ENCODE measurements at places on chromosomes 3 and 15.

DNA sequence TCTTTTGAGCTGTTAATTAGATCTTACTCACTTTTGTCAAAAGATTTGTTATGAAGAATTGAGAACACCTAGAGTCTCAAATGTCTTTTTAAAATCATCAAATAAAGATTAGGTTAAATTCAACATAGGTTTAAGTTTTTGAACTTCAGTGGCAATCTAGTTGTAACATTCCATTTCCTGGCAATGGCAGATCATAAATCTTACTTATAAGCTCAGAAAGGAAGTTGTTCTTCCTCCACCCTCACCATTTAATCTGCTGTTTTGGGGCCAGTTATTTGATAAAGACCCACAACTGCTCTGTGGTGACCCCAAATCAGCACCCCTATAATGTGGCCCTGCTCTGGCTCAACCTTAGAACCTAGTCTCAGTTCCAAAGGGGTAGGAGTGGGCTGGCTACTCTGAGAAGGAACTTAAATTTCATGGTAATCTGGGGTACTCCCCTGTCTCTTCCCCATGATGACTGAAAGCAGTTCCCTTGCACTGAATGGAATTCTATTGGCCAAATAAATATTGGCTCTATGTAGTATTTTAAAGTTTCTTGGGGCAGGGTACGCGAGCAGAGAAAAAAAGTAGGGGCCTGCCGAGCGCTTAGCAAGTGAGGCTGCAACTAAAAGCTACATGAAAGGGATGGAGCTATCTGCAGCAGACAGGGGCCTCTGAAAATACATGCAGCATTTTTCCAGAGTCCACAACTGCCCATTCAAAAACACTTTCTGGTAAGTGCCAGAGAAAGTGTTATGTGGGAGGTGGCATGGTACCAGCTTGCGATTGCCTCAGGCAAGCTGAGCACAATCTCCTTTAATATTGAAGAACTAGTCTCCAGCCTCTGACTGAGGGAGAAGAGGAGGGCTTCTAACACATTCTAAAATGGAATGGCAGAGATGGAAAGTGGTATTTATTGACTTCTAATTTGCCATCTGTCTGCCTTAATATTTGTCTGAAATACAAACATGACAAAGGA is 103.6 kb upstream of the RASGRP1 start:
- peak; percentile 48 for DNase-seq

DNA sequence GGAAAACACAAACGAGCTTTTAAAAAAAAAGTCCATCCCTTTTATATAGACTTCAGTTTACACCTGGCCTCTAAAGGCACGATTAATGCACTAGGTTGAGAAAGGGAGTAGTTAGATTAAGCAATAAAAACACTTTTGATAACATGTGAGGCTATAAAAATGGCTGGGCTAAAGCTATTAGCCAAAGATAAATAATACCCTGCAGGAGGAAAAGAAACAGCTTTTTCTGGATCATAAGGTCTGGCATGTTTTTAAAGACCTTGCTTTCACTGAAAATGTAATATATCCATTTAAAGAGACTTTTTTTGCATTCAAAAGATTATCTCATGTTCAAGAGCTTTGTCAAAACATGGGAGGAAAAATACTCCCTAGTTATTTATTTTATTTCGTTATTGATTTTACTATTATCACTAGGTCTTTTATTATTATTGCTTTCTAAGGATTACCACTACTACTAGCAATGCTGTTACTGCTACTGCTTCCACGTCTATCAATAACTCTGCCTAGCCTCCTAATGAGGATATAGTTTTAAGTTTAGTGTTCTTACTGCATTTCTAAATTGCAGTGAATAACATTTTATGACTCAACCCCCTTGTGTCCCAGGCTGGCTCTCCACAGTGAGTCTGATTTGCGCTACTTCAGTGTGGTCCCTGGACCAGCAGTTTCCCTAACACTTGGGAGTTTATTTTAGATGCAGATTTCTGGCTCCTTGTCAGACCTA is 93.4 kb downstream of the THRB start:
- no peak for DNase-seq

- DNase-seq: no peak
Observed at GRCh38 chr3:170424879-170425278, 6.2 kb downstream of the CLDN11 start.

DNA sequence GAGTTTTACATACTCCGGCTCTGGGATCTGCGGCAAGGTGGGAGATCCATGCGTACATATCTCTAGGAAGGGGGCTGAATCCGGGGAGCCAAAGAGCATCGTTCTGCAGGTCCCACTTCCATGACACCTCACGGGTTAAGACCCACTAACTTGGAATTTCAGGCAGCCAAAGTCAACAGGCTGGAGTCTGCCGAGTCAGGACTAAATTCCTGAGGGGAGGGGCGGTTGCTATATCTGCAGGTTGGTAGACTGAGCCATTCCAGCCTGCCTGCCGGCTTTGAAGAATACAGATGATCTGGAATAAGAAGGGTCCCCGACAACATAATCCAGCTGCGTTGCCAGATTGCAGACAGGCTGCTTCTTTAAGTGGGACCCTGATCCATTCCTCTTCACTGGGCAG is 65.4 kb upstream of the PEX5L start:
- DNase-seq: no peak

DNA sequence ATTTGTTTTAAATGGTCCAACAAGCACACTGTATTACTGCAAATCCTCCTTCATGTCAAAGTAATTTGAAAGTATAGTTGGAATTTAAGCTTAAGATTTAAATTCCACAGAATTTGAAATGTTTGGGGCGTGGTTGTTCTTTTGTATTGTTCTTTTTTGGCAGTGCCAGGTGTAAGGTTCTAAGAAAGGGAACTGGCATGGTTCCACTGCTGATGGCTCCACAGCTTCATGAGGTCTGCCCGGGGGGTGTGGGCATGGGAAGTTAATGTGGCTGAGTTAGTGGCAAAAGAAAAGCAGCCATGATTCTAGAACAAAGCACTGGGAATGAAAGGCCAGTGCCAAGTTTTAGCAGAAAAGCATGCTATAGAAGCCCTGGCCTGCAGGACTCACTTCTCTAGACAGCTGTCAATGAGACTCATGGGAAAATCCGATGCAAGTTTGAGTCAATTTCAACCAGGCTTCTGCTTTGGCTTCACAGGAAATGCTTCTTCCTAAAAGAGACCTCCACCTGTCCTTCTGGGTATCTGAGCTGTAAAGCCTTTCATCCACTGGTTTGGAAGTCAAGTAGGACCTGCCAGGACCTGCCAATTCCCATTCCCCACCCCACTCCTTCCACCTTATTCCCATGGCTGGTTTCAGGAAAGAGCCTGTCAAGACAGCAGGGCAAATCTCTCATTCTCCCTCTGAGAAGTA is 18.9 kb downstream of the CDCP1 start:
- no peak for DNase-seq

DNA sequence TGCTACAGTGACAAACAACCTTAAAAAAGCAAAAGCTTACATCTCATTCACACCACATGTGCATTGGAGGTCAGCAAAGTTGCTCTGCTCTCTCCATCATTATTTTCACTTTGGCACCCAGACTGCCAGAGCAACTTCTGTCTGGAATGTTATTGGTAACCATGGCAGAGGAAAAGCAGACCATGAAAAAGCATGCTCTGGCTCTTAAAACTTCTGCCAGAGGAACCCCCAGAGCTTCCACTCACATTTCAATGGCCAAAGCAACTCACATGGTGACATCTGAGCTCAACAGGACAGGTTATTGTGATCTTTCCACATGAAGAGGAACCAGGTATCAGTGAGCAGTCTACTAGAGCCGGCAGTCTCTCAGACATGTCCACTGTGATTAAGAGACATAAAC is 21.9 kb upstream of the FRMD5 start:
- DNase-seq: no peak

DNA sequence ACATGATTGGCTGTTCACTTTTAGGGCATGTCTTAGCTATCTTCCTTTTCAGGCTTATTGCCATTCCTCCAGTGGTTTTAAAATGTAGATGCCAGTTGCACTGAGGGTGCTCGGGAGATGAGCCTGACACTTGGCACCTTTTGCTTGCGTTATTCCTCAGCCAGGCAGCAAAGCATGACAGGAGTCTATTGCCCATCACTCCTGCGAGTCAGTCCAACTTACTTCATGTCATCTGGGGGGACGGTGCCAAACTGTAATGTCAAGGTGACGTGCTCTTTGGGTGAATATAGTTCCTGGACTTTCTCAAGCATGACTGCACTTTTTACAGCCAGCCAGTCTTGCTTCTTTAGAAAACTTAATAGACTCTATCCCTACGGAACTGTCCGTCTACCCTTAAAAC is 406.0 kb upstream of the C2CD4B start:
- no peak for DNase-seq

DNA sequence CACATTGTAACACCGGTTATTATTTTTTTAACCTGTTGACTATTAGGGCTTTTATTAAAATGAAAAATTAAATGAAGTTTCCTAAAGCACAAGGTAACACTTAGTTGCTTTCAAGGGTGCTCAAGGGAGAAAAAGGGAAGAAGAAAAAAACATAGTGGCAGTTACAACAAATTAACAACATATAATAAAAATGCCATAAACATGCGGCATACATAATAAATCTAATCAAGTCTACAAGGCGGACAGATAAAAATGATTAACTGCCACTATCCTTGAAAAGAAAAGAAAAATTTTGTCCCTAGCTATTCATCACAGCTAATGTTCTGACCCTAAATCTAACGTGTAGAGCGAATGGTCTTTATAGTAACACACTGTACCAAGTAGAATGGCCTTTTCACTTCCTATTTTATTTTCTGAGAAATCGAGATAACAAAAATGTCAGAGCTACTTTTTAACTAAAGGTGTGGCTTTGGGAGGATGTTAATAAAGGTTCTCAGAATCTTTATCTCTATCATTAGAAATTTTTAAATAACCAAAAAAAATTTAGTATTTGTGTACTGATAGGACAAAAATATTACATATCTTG is 194.9 kb downstream of the FOXP1 start:
- DNase-seq: no peak

GRCh38 chr3:181052256-181052655 is 62.7 kb upstream of the DNAJC19 start:
- no peak for DNase-seq

GRCh38 chr3:54424292-54424691 is 301.9 kb downstream of the CACNA2D3 start:
- DNase-seq: no peak

DNA sequence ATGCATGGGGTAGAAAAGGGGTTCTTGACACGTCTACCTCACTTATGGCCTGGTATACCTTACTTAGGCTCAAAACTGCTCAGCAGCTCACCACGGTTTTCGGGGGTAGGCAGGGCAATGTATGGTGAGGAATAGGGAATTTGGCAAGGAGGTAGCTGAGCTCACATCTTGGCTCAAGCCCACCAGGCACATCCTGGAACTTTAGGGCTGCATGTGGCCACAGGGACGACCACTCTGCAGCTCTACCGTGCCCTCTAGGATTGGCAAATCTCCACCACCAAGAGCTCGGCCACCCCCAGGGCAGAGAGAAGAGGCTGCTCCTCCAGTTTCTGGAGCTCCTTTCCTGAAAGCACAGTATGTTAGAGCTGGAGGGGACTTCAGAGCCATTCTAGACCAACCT is 69.7 kb downstream of the MRPL46 start:
- DNase-seq: no peak

- no peak for DNase-seq
Observed at GRCh38 chr3:74054566-74054965, 429.8 kb upstream of the PDZRN3 start.

GRCh38 chr3:11954312-11954934 is 49.8 kb upstream of the SYN2 start:
- DNase-seq: no peak

DNA sequence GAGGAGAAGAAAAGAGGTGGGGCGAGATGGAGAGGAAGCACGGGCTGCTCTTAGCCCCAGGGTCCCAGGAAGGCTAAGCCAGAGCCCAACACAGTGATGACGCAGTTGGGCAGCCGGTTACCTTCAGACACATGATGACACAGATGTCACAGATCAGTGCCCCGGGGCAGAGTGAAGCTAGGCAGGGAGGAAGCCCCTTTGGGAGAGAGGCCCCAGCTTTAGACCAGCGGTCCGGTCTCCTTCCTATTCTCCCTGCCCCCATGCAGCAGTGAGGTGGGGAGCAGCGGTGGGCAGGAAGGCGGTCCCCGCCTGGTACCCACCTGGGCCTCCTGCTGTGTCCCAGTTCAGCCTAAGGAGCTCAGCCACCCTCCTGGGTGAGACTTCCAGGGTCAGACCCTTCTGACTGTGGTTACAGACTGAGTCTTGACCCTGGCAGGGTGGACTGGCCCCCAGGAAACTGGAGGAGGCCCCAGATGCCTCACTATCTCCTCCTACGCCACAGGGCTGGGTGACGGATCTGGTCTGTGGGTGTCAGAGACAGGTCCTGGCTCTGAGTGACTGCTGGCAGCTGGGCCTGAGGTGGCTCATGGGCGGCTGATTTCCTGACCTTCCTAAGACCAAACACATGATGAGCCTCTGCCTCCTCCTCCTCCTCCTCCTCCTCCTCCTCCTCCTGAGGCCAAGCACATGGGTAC is 38.8 kb upstream of the LINGO1 start:
- no peak for DNase-seq

DNA sequence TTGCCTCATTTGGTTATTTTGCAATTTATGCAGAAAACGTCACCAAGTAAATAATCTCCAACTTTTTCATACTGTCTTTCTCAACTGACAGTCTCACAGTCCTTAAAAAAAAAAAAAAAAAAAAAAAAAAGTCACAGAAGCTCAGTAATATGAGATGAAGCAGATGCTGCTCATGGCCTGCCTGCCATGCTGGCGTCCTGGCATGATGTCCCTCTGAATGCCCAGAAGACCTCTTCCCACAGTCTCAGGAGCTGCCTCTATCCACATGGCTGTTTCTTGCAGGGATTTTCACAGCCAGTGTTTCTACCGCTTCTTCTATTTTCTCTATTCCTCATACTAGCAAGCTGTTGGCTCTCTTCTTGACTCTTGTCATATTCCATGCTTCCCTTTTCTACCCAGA is 87.7 kb downstream of the TGFBR2 start:
- DNase-seq: no peak

DNA sequence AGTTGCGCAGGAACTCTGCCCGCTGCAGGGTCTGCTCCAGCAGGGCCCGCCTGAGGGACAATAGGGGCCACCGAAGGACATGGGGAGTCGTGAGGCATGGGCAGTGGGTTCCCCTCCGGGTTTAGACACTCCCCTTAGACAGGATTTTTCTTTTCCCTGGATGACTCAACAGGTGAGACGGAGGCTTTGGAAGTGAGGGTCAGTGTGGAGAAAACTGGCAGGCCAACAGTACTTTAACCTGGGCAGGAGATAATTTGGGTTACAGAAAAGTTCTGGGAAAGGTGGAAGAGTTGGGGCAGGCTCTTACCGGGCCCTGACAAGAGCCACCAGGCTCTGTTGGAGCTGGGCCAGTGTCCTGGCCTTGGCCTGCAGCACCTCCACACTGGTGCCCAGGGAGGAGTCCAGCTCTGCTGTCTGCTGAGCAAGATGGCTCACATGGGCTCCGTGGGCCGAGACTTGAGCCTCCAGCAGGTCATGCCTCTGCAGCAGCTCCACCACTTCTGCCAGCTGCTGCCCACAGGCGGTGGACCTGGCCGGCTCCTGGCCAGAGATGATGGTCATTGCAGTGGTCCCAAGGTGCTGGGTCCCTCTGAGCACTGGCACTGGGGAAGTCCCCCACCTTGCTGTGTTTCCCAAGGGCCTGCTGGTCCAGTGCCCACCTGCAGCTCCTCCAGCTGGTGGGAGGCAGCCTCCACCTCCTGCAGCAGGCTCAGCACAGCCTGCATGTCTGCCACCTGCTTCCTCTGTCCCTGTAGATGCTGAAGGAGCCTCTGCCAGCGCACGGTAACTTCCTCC is 11.0 kb downstream of the SPTBN5 start:
- no peak for DNase-seq

All from CD4-positive, CD25-positive, alpha-beta regulatory T cell (primary cell).